Retinal pigment epithelial cell (primary cell): ENCODE measurements at places on chromosomes 4 and X.

- DNase-seq = no peak
These were observed 76.9 kb upstream of the GPM6B start for GRCh38 chrX:13893826-13894225.

GRCh38 chr4:73844806-73845205, 8.3 kb upstream of the PF4V1 start:
- no peak for DNase-seq

GRCh38 chr4:60726779-60727178, 473.3 kb upstream of the ADGRL3 start:
- no peak for DNase-seq

GRCh38 chrX:18886005-18886343, 97.9 kb downstream of the PHKA2 start:
- no peak for DNase-seq

DNA sequence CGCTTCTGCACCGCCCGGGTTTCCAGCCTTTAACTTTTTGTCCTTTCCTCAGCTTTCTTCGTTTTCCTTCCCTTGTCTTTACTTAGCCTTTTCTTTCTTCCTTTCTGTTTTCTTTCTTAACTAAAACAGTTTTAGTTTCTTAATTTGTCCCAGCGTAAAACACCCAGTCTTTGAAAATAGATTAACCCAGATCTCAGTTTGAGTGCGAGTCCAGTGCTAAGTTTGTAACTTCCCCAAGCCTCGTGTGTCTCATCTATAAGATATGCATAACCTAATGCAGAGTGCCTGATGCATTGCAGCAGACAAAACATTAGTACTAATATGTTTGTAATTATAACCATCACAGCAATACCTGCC, 460 bp upstream of the GEMIN8 start:
- DNase-seq = no peak

DNA sequence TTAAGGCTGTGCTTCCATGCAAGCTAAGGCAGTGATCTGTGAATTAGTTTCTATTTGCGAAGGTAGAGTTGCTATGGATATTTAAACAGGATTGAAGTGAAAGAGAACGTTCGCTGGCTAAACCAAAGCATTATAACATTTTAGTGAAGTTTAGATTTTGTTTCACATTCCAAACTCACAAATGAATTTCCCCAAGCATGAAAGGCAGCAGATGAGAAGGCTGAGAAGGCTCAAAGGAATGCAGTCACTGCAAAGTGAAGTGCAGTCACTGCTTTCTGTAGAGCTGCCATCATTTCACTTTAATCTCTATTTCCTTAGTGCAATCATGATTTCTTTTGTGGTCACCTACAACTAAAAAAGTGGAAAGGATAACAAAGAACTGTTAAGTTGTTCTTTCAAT, 334.7 kb upstream of the NR3C2 start:
- peak; percentile 84 for DNase-seq

DNA sequence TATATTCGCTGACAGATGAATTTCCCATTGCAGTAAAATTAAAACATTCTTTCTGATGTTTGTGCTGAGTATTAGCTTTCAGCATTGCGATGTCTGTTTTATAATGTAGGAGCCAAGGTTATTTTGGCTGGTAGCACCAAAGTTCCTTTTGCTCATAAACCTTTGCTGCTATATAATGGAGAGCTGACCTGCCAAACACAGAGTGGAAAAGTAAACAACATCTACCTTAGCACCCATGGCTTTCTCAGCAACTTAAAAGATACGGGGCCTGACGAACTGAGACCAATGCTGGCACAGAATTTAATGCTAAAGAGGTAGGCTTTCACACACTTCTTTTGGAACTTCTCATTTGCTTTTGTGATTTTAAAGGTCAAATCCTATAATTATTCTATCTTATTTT, 46.0 kb downstream of the WDR19 start:
- DNase-seq = no peak

DNA sequence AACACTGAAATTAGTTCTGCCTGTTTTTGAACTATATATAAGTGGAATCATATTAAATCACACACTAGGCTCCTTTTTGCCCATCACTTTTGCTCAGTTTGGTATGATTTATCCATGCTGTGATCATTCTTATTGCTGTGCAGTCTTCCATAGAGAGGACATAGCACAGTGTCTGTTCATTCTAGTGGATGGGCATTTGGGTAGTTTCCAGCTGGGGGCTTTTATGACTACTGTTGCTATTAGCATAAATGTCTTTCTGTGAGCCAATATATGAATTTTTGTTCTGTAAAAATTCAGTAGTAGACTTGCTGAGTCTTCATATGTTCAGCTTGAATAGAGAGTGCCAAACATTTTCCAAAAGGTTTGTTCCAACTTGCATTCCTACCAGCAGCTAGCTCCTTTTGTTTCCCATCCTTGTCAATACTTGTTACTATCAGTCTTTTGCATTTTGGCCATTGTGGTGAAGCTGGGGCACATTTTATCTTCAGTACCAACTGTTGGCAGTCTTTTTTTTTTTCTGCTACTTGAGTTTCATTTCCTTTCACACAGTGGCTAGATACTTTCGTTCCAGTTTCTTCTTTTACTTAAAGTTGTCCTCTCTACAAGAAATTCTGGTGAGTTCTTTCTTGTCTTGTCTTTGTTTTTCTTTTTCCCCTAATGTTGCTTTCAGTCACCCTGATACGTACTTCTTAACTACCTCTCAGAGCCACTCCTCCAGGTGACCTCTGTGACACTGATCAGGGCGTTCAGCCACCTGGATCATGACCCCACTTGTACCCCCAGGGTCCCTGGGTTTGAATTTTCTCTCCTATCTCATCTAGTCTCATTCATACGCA, 87.0 kb downstream of the ANXA3 start:
- DNase-seq = no peak

- DNase-seq = no peak
These were observed 327.4 kb downstream of the PPP3CA start for GRCh38 chr4:101019941-101020401.

- no peak for DNase-seq
These were observed 22.0 kb upstream of the VEGFC start for GRCh38 chr4:176814770-176815169.

DNA sequence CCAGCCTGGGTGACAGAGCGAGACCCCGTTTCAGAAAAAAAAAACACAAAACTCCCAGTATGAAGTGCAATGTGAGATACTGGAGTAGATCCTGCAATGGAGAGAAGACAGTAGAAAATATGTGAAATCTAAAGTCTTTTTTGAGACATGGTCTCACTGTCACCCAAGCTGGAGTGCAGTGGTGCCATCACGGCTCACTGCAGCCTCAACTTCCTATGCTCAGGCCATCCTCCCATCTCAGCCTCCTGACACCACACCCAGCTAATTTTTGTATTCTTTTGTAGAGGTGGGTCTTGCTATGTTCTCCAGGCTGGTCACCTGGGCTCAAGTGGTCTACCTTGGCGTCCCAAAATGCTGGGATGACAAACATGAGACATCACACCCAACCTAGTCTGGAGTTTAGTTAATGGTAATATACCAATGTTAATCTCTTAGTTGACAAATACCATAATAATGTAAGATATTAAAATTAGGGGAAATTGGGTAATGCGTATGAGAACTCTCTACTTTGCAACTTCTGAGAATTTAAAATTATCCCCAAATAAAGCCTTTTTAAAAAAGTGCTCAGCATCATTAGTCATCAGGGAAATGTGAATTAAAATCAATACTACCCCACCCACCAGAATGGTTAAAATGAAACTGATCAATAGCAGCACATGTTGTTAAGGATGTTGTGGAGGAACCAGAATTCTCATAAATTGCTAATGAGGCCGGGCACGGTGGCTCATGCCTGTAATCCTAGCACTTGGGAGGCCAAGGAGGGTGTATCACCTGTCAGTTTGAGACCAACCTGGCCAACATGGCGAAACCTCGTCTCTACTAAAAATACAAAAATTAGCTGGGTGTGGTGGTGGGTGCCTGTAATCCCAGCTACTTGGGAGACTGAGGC, 15.0 kb downstream of the RBMX start:
- no peak for DNase-seq

- DNase-seq = no peak
These were observed 47.8 kb downstream of the SLIT2 start for GRCh38 chr4:20299515-20299914.
